ENCODE measurements at places on chromosomes 12 and 14.

GRCh38 chr14:103743691-103744090, 28.1 kb downstream of the ZFYVE21 start:
- DNase-seq = no peak

- DNase-seq = no peak
Measured at GRCh38 chr12:82425241-82425640, 66.9 kb downstream of the METTL25 start.

- DNase-seq = no peak
Measured at GRCh38 chr12:113467142-113467501, 4.5 kb downstream of the LHX5 start.

GRCh38 chr14:77186911-77187648, 5.5 kb downstream of the TMEM63C start:
- no peak for DNase-seq

DNA sequence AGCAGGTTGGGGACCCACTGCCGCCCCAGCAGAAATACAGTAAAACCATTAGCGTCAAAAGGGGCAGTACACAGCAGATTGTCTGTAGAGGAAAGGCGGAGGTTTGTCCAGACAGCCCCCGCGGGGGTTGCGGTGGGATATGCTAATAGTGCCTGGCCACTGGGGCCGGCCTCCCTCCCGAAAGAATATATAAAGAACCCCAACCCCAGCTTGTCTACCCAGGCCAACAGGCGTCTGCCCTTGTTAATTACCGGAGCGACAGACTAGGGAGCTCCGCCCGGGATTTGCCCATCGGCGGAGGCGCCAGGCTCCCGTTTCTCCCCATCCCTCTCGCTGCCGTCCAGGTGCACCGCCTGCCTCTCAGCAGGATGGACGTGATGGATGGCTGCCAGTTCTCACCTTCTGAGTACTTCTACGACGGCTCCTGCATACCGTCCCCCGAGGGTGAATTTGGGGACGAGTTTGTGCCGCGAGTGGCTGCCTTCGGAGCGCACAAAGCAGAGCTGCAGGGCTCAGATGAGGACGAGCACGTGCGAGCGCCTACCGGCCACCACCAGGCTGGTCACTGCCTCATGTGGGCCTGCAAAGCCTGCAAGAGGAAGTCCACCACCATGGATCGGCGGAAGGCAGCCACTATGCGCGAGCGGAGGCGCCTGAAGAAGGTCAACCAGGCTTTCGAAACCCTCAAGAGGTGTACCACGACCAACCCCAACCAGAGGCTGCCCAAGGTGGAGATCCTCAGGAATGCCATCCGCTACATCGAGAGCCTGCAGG, at the start of gene MYF5:
Gene MYF5, plus strand, starts transcription at position 217 of the 774 bp plus-strand sequence. Its CDS starts 152 bp downstream, at position 369.
- DNase-seq = no peak

DNA sequence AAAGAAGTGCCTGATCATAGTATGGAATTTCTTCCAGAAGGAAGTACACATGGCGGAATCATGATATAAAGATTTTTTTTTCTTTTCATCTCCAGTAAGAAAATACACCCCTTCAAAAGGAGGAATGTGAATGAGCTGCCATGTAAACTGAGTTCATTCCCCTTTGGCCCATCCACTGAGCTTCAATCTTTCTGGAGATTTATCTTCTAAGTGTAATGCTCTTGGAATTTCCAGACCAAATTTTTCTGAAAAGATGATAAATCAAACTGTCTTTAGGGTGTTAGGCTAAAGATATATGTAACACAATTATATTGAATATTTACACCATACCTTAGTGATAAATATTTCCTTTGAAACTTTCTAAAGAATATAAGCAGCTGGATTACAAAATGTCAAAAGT, 5.2 kb downstream of the DCN start:
- no peak for DNase-seq

- no peak for DNase-seq
Measured at GRCh38 chr12:115362339-115362976, 678.5 kb upstream of the TBX3 start.

GRCh38 chr12:66320996-66321395, 18.7 kb downstream of the HELB start:
- DNase-seq = no peak

DNA sequence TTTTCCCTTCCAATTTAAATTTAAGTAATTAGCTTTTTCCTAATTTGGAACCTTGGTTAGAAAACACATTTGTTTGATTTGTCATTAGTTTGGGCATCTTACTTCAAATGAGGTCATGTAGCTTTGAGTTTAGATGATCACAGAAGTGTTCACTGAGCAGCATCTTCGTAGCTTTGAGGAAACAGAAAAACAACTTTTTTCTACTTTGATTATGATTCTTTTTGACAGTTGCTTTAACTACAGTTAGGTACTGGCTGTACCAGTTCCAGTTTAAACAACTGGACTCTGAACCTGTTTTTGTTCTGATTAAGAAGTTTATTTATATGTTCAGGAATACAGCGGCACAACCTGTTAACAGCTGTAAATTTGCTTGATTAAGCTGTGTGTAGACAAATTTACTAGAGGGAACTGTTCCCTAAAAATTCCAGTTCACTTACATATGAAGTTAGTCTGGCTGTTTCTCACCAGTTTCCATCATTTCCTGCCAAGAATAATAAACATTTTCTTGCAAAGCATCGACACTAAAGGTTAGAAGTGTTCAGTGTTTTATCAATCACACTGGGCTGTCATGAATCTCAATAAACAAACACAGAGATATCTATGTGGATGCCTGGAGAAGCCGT, 191.9 kb downstream of the RAD51B start:
- DNase-seq = no peak

DNA sequence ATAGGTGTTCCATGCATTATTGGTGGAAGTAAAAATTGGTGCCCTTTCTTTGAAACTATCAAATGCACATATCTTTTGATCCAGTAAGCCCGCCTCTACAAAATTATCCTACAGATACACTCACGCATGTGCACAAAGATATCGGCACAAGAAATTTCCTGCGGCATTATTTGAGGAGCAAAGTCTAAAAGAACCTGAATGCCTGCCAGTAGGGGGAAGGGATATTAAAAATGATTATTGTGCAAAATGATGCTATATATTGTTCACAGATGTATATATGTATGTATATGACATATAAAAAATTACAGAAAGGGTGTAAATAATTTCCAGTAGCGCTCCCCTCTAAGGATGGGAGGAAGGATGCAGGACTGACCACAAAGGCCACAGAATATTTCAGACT, 24.7 kb upstream of the ADIPOR2 start:
- DNase-seq = peak; percentile 60

GRCh38 chr12:115364921-115365320, 680.9 kb upstream of the TBX3 start:
- no peak for DNase-seq

GRCh38 chr12:48377646-48378045, 26.9 kb upstream of the ZNF641 start:
- no peak for DNase-seq

DNA sequence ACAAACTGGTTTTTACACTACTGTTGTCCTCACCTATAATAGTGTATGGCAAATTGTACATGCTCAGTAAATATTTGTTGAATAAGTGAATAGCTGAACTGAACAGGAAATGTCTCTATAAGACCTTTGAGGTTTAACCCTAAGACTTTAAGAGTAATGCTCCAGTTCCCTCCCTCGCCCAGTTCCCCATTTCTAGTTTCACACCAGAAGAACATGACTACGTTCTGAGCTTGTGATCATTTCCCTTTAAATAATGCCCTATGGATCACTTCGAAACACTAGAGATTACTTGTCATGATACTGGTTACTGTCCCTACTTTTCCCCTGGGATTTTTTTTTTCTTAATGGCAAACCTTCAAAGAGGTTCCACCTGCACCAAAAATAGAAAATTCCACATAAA, 69.3 kb downstream of the PRKD1 start:
- no peak for DNase-seq

DNA sequence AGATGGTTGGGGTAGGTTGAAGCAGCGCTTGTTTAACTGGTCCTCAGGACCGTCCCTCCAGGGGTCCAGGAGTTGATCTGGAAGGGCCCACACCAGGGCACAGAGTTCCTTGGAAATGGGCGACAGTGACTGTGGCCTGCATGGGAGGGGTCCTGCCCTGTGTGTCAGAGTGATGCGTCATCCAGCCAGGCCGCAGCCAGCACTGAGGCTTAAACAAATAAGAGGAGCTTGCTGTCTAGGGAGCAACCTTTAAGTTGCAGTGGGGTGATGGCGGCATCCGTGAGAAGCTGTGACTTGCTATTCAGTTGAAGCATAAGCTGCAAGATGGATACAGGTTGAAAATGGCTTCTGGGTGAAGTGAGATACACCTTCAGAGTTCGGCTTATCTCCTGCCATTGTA, 20.2 kb downstream of the DCAF4 start:
- no peak for DNase-seq

- no peak for DNase-seq
Measured at GRCh38 chr14:79412822-79413221, 798.5 kb downstream of the DIO2 start.

GRCh38 chr12:80364056-80364455, 80.0 kb upstream of the PTPRQ start:
- DNase-seq = no peak

- no peak for DNase-seq
Measured at GRCh38 chr14:103514596-103515421, 7.8 kb downstream of the CKB start.

DNA sequence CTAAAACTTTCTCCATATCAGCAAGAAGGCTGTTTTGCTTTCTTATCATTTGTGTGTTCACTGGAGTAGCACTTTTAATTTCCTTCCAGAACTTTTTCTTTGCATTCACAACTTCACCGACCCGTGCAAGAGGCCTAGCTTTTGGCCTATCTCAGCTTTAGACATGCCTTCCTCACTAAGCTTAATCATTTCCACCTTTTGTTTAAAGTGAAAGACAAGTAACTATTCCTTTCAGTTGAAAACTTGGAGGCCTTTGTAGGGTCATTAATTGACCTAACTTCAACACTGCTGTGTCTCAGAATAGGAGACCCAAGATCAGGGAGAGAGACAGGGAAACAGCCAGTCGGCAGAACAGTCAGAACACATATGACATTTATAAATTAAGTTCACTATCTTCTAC, 39.3 kb downstream of the BBS10 start:
- no peak for DNase-seq

- DNase-seq = no peak
Measured at GRCh38 chr14:89635615-89636014, 218.6 kb upstream of the FOXN3 start.

- no peak for DNase-seq
Measured at GRCh38 chr12:101407049-101407435, 530 bp downstream of the ARL1 start.

- DNase-seq = no peak
Measured at GRCh38 chr12:122610911-122611310, 83.9 kb downstream of the KNTC1 start.

GRCh38 chr14:39025810-39026627, 77.0 kb downstream of the SEC23A start:
- no peak for DNase-seq

DNA sequence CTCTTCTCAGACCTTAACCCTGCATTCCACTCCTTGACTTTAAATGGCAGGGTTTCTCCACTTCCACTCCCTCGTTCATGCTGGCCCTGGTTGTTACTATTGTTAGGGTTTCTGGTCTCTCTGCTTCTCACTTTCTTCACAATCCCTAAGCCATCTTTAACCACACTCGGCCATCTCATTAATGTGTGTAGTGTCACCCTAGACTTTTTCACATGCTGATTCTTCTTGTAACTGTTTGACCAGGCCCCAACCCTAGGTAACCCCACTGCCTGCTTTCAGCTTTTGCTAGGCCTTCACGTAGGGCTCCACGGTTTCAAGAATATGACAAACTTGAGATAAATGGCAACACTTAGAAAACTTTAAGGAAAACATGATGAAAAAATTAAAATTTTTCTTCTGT, 195.1 kb downstream of the IPO8 start:
- DNase-seq = no peak

- DNase-seq = no peak
Measured at GRCh38 chr14:101150039-101150610, 246.6 kb upstream of the RTL1 start.

- no peak for DNase-seq
Measured at GRCh38 chr12:42660117-42660516, 70.6 kb upstream of the PRICKLE1 start.

- DNase-seq = no peak
Measured at GRCh38 chr12:51152953-51153352, 20.0 kb downstream of the TFCP2 start.

DNA sequence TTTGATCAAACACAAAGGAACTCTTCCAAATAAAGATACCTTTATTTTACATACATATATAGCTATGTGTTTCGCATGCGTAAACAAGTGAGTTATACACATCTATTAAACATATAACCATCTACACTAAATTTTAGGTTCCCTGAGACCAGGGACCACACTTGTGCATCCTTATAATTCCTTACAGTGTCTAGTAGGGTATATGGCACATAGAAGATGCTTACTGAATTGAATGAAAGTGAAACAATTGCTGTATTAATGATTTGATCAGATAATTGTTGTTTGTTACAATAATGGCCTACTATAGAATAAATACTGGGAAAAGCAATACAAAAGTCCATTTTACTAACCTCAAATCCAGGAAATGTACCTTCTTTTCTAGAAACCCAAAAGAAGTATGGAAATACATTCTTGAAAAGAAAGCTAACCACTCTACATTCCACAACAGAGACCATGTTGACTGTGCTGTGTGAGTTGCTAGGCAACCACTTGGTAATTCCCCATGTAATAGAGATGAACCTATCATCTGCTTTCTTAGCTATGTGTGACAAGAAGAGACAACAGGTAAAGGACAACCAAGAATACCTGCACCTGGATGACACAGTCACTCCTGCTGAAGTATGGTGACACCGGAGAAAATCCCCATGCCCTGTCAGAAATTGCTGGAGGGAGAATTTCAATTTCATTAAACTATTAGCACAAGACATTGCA, 11.9 kb upstream of the CIPC start:
- no peak for DNase-seq

DNA sequence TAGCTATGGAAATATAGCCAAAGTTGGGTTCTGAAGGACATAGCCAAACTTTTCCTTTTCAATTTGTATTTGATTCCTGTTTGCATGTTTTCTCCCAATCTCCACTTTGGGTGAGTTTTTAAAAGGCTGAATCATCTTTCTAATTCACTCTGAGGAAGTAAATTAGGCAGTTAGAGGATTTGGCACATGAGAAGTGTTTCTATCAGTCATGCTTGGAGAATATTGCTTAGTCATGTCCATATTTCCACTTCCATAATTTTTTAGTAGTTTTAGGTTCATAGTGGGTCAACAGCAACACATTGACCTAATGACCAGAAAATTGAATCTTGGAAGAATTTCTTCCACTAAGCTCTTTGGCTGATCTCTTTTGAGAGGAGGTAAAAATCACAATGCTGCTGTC, 21.8 kb downstream of the IRAK3 start:
- no peak for DNase-seq

GRCh38 chr14:102975662-102976061, 53.2 kb downstream of the AMN start:
- no peak for DNase-seq

DNA sequence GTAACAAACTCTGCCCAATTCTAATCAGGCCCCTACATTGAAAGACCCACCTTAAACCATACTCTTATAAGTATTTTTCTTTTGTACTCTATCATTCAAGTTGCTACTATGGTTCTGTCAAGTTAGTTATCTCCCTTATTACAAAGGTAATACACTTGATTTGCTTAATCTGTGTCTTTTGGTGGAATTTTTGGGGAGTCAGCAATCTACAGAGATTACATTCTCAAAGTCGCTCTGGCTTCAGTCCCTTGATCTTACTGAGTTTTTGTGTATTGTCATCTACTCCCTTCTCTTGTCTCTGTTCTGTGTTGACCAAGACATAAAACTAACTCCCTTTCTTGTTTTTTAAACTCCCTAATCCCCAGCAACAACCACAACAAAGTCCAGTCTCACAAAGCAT, 353.1 kb downstream of the LRIG3 start:
- DNase-seq = no peak

- DNase-seq = peak; percentile 49
Measured at GRCh38 chr12:95231190-95231589, 13.6 kb downstream of the VEZT start.
